Activated naive CD4-positive, alpha-beta T cell treated with anti-CD3 and anti-CD28 coated beads, Interleukin-2, amount 50 U/mL, for 72 hours (primary cell): ENCODE measurements at places on chromosomes 2 and 18.

DNA sequence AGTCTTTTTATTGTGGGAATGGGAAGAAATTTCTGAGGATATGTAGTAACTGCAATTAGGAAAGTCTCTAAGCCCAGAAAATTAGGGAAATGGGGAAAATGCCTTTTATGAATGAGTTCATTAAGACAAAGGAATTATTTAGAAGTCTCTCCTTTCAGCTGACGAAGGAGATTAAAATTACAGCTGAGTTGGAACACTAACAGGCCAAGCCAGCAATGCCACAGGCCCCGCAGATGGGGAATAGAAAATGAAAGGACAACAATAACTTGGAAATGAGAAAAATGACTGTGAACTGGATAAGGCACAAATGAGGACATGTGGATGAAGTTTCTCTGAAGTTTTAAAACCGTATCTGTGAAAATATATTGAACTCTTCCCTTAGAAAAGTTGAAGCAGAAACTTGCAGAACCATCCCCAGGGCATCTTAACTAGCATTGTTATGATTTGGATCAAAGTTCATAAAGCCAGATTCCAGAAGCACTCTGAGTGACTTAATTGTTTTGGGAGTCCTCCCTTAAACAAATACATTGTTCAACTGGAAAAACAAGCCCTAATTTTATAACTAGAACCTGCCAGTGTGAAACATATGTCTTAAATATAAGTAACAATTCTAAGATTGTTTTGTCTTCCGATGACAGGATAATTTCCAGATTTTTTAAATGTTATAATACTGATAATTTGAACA, 51.3 kb downstream of the C2orf76 start:
- no peak for DNase-seq

DNA sequence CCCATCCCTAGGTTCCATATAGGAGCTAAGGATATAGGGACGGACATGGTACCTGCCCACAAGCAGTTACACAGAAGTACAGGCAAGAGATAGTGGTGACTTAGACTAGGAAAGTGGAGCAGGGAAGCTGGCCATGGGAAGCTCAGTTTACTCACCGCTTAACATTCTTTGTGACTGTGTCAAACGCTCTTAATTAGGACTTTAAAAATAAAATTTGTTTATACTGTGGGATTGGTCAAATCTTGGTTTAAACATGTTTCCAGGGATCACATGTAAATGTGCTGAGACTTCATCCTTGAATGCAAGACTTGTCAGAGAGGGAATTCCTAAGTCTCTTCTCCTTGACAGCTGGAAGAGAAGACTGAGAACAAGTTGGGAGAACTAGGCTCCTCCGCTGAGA, 107.3 kb downstream of the MTCL1 start:
- DNase-seq: no peak

- no peak for DNase-seq
Observed at GRCh38 chr2:43009448-43009847, 217.0 kb downstream of the ZFP36L2 start.

- no peak for DNase-seq
Observed at GRCh38 chr2:30127016-30127893, 19.6 kb upstream of the YPEL5 start.

GRCh38 chr2:50126845-50127244, 905.1 kb downstream of the NRXN1 start:
- DNase-seq: no peak

- peak; percentile 83 for DNase-seq
Observed at GRCh38 chr18:79380816-79381806, 14.6 kb upstream of the NFATC1 start.

- no peak for DNase-seq
Observed at GRCh38 chr18:59208602-59209125, 11.3 kb upstream of the GRP start.

- DNase-seq: no peak
Observed at GRCh38 chr18:7479756-7480155, 87.4 kb upstream of the PTPRM start.

DNA sequence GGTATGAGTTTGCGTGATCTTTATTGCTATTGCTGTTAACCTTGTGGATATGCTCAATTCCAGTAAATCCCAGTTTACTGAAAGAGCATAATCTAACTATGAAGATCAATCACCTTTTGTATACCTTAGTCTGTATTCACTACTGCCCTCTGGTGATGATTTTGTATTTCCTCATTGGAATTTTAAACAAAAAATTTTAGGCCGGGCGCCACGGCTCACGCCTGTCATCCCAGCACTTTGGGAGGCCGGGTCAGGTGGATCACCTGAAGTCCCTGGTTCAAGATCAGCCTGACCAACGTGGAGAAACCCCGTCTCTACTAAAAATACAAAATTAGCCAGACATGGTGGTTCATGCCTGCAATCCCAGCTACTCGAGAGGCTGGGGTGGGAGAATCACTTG, 5.1 kb downstream of the COMMD1 start:
- DNase-seq: no peak

DNA sequence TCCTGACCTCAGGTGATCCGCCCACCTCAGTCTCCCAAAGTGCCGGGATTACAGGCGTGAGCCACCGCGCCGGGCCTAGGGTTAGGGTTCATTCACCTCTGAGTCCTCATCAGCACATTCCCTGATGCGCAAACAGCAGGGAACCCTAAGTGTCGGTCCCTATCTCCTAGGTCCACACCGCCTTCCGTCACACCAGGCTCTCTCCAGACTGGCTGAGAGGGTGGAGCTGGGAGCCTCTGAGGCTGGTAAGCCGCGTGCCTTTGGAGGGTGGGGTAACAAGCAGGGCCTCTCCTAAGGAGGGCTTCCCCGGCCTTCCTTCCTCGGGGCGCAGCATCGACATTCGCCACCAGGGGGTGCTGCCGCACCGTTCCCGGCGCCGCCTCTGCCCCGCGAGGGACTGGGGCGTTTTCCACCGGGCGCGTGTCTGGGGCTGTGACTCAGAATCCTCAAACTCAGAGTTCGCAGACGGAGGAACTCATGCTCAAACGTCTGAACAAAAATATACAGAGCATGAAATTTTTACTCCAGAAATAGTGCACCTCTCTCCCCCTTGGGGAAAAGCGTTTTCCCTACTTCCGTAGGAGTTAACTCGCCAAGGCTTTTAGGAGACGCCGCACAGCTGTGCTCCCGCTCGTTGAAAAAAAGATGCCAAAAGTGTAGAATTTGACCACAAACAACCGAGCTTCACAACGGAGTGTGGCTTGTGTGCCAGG, 63.9 kb upstream of the ASAP2 start:
- DNase-seq: peak; percentile 94

DNA sequence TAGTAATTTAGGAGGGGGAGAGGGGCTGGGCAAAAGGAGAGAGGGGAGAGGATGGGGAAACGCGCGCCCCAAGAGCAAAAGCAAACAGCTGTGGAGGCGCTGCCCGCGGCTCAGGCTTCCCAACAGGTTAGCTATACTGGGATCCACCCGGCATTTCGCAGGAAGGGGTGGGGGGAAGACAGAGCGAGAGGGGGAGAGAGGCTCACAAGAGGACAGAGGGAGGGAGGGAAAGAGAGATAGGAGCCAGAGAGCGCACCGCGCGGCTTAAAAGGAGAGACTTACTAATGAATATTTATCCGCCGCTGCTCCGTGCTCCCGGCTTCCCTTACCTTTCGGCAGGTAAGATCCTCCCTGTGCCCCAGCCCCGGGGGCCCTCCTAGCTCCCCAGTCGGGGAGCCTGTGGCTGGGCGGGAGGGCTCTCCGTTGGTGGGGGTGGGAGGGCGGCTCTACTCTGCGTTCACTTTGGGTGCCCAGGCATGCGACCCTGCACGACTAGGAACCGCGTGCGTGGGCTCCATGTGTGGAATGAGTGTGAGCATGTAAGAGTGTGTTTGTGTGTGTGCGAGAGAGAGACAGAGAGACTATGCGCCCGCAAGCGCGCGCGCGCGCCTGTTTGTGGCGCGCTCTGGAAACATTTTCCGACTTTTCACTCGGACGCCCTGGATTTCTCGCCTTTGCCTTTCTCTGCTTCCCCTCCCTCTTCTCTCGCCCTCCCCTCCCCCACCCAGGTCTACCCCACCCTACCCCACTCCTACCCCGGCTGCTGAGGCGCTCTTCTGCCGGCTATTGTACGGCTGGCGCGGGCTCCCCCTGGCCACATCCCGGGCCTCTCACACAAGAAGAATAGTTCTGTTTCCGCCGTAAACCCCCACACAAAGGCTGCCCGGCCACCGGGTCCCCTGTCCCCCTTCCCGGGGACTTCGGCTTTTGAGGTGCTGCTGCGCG, 7.2 kb upstream of the SIX3 start:
- DNase-seq: no peak

DNA sequence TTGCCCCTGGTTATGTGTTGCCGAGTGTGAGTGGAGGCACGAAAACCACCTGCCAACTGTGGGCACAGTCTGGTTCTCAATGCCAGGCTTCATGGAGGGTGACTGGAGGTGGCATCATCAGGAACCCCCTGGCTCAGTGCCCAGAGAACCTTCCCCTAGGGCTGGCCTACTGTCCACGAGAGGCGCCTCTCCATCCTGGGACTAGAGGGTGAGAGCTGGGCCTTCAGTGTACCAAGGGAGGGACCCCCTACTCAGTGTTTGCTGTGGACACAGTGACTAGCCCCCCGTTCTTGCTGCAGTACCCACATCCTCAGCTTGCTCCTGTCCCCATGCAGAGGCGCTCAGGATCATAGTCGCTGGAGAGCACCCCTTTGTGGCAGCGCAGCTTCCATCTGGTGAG, 202.6 kb downstream of the HDAC4 start:
- no peak for DNase-seq

DNA sequence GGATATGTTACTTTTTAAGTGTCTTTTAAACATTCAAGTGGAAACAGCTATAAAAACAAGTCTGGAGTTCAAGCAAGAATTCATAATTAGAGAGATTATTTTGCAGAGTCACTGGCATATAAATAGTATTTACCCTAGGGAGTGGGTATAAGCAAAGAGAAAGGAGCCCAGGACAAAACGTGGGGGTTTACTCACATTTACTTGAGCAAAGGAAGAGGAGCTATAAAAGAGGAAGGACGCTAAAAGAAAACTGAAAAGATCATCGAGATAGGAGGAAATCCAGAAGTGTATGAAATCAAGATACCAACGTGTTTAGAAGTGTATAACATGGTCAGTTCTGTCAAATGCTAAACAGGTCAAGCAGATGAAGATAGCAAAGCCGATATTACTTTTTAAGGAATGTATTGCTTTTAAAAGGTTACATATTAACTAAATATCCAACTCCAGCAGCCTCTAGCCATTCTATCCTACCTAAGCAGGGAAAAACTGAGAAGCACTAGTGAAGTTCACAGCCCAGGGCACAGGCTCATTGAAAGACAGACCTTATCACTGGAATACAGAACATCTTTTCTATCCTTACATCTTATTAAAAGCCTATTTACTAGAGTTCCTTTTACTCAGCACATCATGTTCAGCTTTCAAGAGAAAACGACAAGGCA, 8.6 kb downstream of the KANSL1L start:
- DNase-seq: no peak

GRCh38 chr2:88053934-88054781, 1.4 kb downstream of the KRCC1 start:
- DNase-seq: no peak

DNA sequence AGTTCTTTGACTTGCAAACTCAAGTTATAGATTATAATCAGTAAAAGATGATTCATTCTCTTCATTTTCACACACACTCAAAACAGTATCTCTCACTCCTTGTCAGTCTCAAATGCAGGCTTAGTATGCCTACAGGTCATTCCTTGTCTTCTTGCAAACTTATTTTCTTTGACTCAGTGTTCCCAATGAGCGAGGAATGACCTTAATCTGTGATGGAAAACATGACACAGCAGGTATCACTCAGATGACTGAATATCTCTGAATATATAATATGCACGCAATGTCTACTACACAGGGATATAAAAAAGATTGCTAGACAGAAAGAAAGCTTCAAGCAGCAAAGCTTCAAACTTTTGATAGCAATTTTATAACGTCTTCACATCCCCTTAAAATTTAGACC, 127.8 kb upstream of the RGPD4 start:
- no peak for DNase-seq

- DNase-seq: no peak
Observed at GRCh38 chr18:48673853-48674721, 135.3 kb downstream of the CTIF start.
